ENCODE measurements at places on chromosomes 2 and 18.

DNA sequence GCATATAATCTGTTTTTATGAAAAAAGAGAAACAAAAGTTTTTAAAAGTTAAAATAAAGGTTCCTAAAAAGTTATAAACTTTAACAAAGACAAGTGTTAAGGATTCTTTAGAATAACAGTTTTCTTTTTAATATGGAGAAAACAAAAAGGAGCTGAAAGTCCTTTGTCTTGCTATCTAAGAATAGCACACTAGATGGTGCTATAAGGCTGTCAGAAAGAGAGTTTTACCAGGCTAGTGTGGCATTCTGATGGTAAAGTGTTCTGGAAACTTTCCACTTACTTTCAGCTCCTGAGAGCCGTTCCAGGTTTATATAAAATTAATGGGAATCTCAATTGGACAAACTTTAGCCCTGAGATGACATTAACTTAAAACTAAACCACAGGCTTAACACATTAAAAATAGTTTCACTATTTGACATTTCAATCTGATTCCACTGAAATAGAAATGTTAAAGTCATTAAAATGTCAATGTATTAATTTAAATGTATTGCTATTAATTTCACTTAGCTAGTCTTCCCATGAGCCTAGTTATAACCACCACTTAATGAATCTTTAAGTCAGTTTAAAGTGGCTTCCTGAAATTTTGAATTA lies 3.7 kb downstream of the FBXO48 start:
- DNase-seq: no peak

DNA sequence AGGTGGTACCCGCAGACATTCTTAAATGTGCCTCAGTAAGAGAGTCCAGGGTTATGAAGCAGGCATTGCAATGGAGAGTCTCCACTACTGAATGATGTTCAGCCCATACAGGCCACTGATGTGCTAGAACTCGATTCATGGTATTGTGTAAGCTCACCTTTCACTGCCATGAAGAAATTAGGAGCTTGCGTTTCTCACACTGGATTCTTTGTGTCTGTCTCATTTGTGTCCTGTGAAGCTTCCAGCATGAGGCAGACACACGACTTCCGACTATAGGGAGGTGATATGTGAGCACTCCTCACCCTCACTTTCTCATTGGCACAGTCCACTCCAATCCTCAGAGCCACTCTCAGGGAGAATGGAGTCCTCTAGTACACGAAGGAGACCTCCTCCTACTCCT lies 677.4 kb upstream of the RAB6C start:
- no peak for DNase-seq

- no peak for DNase-seq
These were observed 54.9 kb downstream of the ANTXR1 start for GRCh38 chr2:69067866-69068265.

- DNase-seq: no peak
These were observed 129.7 kb upstream of the TTC39C start for GRCh38 chr18:23884681-23885375.

DNA sequence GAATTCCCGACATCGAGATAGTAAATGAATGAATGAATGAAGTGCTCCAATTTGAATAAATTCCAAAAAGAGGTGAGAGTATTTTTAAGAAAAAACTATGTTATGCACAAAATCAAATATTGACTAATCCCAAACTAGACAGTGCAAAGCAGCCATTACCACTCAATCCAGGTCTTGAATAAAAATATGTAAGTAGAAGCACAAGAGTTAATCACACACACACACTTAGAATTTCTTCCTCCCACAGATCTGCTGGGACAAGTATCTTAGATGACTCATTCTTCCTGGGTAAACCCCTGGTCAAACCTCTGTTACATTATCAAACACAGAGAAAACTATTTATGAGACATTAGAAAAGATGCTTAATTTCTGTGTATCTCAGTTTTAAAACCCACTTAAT lies 102.0 kb downstream of the PLA2R1 start:
- DNase-seq: no peak

DNA sequence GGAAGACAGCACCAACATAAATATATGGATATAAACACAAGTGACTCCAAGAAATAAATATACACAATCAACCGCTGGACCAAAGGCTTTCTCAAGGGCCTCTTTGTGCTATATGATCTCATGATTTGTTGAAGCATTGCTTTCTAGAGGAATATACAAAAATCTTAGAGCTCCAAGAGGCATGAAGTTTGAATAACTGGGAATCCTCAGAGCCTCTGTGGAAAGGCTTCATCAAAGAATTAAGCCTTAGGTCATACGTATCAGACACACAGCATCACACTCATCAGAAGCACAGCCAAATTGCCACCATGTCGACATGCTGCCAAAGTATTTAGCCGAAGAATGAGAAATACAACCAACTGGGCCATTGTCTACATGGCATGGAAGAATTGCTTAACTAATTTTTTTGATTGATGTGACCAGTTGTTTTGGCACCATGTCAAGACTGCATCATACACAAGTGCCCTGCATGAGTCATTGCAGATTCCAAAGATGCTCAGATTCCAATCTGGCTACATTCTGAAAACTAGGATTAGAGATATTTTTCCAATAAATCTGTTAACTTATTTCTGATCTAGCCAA lies 860.6 kb upstream of the ZEB2 start:
- peak; percentile 16 for DNase-seq

DNA sequence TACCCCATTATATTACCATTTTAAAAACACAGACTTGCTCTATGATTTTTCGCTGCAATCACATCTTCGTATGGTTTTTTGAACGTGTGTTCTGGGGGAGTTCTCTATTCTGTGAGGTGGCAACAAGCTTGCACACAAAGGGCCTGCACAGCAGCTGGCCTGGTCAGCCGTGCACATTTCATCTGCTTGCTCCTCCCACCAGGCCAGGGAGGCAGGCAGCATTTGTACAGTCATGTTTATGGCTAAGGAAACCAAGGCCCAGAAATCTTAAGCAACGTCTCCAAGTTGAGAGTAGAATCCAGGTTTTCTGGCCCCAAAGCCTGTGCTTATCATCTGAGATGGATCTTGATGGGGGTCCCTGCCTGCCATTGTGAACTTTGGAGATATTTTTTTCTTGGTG lies 106.4 kb upstream of the SMIM21 start:
- DNase-seq: no peak

- no peak for DNase-seq
These were observed 1.8 kb downstream of the ATP9B start for GRCh38 chr18:79071037-79071436.

DNA sequence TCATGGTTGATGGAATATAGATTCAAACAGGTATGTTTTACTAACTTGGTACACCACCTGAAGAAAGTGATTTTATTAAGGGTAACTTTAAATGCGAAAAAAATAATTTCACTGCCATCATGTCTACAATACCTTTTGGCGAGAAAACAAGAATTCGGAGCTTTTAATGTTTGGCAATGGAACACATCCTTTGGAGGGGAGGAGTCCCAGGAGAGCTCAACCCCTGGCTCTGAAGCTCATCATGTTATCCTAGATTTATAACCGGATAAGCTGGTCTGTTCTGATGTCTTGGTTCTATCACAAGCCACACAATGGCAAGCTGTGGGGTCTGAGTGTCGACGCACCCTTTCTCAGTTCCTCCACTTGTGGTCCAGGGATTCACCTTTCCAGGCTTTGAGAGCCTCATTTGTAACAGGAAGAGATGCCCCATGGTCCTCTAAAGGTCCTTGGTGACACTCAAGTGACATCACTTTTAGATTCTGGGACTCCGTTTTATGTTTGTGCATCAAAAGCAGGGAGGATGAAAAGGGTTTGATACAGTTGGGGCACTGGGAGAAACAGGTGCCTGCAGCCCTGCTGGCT lies 172.7 kb downstream of the BCL2 start:
- DNase-seq: no peak

- DNase-seq: no peak
These were observed 5.7 kb downstream of the SMC6 start for GRCh38 chr2:17747684-17748452.

DNA sequence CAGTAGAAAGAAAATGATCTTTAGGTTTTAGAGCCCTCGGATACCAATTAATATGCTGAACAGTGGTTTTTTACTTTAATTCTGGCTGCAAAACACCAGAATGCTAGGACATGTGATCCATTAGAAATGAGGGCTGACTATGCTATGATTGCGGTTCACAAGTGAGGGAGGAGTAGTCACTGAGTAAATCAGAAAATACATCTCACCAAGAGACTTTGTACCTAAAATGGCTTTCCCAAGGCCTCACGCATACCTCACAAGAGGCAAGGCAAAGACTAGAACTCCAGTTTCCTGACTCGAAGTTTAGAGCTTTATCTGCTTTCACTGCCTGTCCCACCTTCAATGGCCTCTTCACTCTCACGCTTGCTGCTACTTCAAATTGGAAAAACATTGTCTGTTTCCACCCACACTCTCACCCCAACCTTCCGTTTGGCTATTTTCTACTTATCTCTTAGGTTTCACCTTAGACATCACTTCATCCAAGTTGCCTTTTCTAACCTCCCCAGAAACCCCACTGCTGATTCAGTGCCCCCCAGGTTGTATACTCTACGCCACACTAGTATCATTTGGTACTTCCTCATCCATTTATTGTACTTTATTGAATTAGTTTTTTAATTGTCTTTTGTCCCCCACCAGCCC lies 5.1 kb upstream of the MBD2 start:
- DNase-seq: no peak

DNA sequence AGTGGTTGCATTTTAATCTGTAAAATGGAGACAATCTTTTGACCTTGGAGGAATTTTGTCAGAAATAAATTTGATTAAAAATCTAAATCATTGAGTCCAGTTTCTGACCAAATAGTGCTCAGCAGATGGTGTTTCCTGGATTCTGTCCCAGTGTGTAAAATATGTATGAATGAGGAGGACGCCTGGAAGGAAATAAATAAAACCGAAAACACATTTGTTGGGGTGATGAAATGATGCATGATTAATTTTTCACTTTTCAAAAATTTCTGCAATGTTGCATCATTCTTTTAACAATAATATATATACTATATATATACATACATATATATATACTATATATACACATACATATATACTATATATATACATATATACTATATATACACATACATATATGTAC lies 261.1 kb upstream of the TRIB2 start:
- no peak for DNase-seq
